HepG2 (cell line): ENCODE measurements at places on chromosomes 6 and 20. TPM values are rescaled to one million over a fixed set of nuclear protein-coding genes. Genes with fewer than 3 reads are reported as not detected.

Gene CD83
- 1.7 and 2.3 TPM in 2 replicates for total RNA-seq

Gene APOM
- 52.9 and 98.2 TPM in 2 replicates for total RNA-seq

Gene RIPOR2
- total RNA-seq: 0.02 and 0.06 TPM in 2 replicates

- DNase-seq: no peak
- H3K27me3 ChIP-seq: no peaks in the 10 kb centered on the region
- no peak overlapping the region for H3K27ac ChIP-seq
- H3K4me1 ChIP-seq: peaks cover 39% of the 10 kb centered on the region
- H3K36me3 ChIP-seq: no peaks in the 10 kb centered on the region
Observed at GRCh38 chr6:41939848-41940758, 1.5 kb downstream of the CCND3 start.

GRCh38 chr6:141618180-141618581, 514.5 kb upstream of the GJE1 start:
- H3K27me3 ChIP-seq: no peaks in the 10 kb centered on the region
- no peak for DNase-seq
- no peak overlapping the region for H3K4me3 ChIP-seq
- no peaks in the 10 kb centered on the region for H3K36me3 ChIP-seq

DNA sequence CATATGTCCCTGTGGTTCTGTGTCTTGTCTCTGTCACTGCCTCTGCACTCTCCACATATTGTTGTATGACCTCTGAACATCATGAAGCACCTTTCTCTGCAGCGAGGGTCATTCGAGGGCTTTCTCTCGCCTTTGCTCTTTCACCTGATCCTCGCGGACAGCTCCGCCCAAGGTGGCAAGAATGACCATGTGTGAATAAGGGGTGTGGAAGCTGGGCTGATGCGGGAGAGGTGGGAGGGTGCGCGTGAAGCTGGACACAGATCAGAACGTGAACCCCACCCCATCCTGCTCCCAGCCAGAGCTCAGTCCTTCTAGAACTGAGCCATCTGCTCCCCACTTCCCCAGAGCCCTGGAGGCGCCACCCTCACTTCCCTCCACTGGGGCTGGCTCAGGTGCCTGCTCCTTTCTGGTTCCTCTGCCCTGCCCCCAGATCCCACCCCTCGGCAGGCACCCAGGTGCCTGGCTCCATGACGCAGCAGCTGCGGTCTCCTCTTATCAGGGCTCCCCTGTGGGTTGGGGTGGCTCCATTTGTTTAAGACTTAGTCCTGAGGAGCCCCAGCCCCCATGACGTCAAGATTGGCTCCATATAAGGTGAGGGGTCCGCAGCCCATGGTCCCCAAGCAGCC, at the start of gene MUCL3:
MUCL3 (plus strand) TSS at position 613 of the 626 bp plus-strand sequence. CDS start 27 bp downstream, outside the sequence.
- H3K36me3 ChIP-seq: no peaks in the 10 kb centered on the region
- H3K4me3 ChIP-seq: no peak within 1 kb of the TSS

DNA sequence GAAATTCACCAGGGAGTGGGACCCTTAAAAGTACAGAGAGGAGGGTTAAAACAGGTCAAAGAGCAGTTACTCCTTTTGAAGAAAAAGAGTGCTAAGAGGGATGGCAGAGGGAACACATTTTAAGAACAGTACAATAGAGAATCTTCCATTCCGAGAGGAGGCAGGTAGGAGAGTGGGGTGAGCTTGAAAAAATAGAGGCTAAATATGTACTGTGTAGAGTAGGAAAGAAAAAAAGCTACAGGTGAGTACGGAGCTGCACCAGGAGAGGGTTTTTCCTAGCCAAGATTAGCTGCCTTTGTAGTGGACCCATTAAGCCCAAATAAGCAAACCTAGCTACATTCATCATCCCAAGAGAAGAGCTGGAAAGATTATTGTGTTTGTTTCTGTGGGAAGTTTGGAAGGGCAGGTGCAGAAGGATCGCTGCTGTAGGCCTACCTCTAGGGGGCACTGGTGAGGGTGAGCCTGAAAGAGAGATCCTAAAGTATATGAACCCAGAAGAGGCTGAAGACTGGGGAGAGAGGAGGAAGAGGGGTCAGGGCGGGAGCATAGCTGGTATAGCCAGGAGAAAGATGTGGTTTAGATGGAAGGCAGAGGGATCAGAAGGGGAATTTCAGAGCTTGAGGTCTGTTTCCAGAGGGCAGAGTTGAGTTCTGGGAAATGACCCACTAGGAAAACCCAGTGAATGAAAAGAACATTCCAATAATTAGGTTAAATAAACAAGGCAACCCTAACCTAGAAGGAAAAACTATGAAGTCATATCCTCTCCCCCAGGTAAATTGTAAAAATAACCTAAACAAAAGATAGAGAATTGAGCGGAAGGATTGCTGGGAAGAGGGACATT, 50.2 kb upstream of the HINT3 start:
- DNase-seq: peak; percentile 58
- no peaks in the 10 kb centered on the region for H3K27me3 ChIP-seq
- H3K4me3 ChIP-seq: no peak overlapping the region
- peaks cover 6% of the 10 kb centered on the region; the same call in 1 of the 3 replicates for H3K36me3 ChIP-seq
- no peak overlapping the region for H3K27ac ChIP-seq

DNA sequence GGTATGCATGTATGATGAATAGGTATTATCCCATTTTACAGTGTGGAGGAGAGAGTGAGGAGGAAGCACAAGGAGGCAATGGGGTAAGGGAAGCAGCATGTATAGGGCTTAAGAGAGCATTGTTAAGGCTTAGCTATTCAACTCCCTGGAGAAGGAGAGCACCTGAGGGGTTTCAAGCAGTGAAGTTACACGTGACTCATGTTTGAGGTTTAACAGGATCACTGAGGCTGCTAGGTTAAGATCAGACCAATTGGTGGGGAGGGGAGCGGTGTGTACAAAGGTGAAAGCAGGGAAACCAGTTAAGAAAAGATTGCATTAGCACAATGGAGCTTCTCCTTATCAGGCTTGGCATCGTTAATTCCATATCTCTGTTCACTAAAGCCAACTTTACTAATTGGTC, 64.4 kb upstream of the NHSL1 start:
- peaks cover 95% of the 10 kb centered on the region for H3K4me1 ChIP-seq
- H3K27me3 ChIP-seq: no peaks in the 10 kb centered on the region
- H3K4me3 ChIP-seq: no peak overlapping the region
- DNase-seq: no peak
- no peak overlapping the region for H3K27ac ChIP-seq

- no peak overlapping the region for H3K4me3 ChIP-seq
- H3K4me1 ChIP-seq: no peaks in the 10 kb centered on the region
- peaks cover 20% of the 10 kb centered on the region for H3K27me3 ChIP-seq
- no peak for DNase-seq
- H3K27ac ChIP-seq: no peak overlapping the region
- H3K36me3 ChIP-seq: no peaks in the 10 kb centered on the region
Observed at GRCh38 chr6:46969206-46969605, 47.5 kb upstream of the ADGRF5 start.

- DNase-seq: no peak
- H3K4me1 ChIP-seq: peaks cover 27% of the 10 kb centered on the region
- no peak overlapping the region for H3K27ac ChIP-seq
- no peaks in the 10 kb centered on the region for H3K27me3 ChIP-seq
Observed at GRCh38 chr6:107812234-107812769, 11.8 kb downstream of the SCML4 start.

DNA sequence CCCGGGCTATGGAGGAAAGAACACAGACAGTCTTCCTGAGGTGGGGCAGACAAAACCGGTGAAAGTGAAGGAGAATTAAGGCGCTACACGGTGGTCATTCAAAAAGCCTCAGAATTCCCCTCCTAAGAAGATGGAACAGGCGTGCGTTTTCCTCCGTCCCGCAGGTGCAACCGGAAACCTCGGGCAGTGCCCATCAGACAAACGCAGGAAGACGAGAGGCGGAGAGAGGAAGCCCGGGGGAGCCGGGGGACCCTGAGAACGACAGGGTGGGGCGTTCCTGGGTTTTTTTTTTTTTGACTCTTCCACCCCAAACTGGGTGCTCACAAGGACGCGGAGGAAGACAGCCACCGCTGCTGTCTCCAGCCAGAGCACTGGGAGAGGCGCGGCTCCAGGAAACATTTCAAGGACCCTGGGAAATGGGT, 25.4 kb downstream of the TTLL2 start:
- no peak overlapping the region for H3K4me3 ChIP-seq
- H3K4me1 ChIP-seq: peaks cover 43% of the 10 kb centered on the region
- no peak overlapping the region for H3K27ac ChIP-seq
- no peaks in the 10 kb centered on the region for H3K36me3 ChIP-seq

- peaks cover 39% of the 10 kb centered on the region for H3K4me1 ChIP-seq
- no peaks in the 10 kb centered on the region for H3K27me3 ChIP-seq
- H3K36me3 ChIP-seq: peaks cover 4% of the 10 kb centered on the region; the same call in 1 of the 3 replicates
- DNase-seq: no peak
- peak overlapping the region; percentile 97 for H3K27ac ChIP-seq
- peak overlapping the region; percentile 93 for H3K4me3 ChIP-seq
Observed at GRCh38 chr6:85676086-85676729, 33.5 kb upstream of the SYNCRIP start.

- no peak overlapping the region for H3K4me3 ChIP-seq
- H3K36me3 ChIP-seq: no peaks in the 10 kb centered on the region
- no peaks in the 10 kb centered on the region for H3K4me1 ChIP-seq
Observed at GRCh38 chr6:90184334-90185298, 112.0 kb downstream of the BACH2 start.

DNA sequence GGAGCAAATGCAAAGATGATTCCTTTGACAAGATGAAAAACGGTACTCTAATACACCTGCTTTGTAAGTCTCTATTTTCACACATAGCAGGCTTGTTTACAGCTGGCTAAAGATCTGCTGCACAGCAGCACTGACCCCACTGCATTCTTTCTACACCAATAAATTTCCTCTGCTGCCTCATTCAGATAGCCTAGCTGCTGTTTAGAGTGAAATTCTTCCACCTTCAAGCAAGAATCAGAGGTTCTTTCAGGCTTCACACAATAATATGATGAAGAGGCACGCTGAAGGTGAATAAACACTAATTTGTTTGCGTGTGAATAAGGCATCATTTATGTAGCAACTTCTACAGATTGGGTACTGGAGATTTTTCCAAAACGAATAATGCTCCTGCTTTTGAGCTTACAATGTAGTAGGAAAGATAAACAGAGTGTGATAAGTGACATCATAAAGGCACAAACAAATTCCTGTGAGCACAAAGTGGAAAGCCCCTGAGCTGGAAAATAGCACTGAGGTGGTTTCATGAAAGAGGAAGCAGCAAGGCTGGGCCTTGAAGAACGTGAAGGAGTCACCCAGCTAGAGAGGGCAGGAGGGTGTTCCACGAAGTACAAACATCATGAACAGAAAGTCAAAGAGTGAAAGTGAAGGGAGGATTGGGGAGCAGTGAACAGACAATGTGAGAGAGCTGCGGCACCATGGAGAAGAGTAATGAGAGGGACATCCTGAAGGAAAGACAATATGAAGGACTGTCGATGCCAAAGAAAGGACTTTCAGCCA, 543.4 kb downstream of the CD83 start:
- no peaks in the 10 kb centered on the region for H3K4me1 ChIP-seq
- no peak for DNase-seq
- H3K27me3 ChIP-seq: no peaks in the 10 kb centered on the region
- H3K36me3 ChIP-seq: no peaks in the 10 kb centered on the region
- H3K27ac ChIP-seq: no peak overlapping the region
- H3K4me3 ChIP-seq: no peak overlapping the region

GRCh38 chr6:6811128-6812009, 222.8 kb downstream of the LY86 start:
- H3K4me1 ChIP-seq: peaks cover 25% of the 10 kb centered on the region
- peak; percentile 73 for DNase-seq
- H3K36me3 ChIP-seq: no peaks in the 10 kb centered on the region
- H3K27me3 ChIP-seq: peaks cover 15% of the 10 kb centered on the region; the same call in 2 of the 3 replicates
- H3K4me3 ChIP-seq: 0 out of 2 replicates have a peak overlapping the region, but pooled peaks have one; percentile 1
- no peak overlapping the region for H3K27ac ChIP-seq

- H3K4me1 ChIP-seq: no peaks in the 10 kb centered on the region
- H3K27me3 ChIP-seq: peaks cover 13% of the 10 kb centered on the region; the same call in 1 of the 3 replicates
- DNase-seq: no peak
- H3K36me3 ChIP-seq: no peaks in the 10 kb centered on the region
- H3K27ac ChIP-seq: no peak overlapping the region
Observed at GRCh38 chr6:28856620-28857005, 67.2 kb downstream of the TRIM27 start.

DNA sequence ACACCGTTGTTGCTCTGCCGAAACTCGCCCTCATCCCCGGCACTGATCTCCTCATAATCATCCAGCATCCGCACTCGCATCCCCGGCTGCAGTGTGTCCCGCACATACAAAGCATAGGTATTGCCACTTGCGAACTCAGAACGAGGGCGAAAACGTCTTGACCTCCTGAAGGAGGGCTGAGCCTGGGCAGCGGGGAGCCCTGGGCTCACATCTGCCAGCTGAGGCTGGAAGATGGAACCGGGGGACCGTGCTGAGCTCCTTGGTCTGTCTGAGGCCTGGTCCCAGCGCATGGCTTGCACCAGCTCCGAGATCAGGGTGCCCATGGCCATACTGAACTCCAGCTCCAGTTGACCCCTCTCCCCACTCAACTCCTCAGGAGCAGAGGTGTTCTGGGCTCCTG, 2.7 kb downstream of the CUL7 start:
- no peak overlapping the region for H3K4me3 ChIP-seq
- DNase-seq: no peak
- H3K27me3 ChIP-seq: no peaks in the 10 kb centered on the region
- peaks cover 54% of the 10 kb centered on the region for H3K36me3 ChIP-seq
- peaks cover 37% of the 10 kb centered on the region for H3K4me1 ChIP-seq

DNA sequence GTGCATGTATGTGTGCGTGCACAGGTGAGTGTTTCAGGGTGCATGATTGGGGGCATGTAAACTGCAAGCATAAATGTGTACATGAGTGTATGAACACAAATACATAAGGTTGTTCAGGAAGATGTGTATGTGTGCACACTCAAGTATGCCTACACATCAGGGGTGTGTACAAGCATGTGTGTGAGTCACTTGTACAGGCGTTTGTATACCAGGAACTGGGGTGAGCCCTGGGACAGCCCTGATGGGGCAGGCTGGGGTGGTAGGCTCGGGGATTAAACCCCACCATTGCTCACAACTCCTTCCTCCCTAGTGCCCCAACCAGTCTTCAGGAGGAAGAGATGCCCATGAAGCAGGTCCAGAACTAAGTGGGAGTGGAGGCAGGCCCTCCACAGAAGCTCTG, 4.3 kb downstream of the CRIP3 start:
- H3K4me1 ChIP-seq: peaks cover 32% of the 10 kb centered on the region
- H3K27ac ChIP-seq: no peak overlapping the region
- H3K36me3 ChIP-seq: no peaks in the 10 kb centered on the region; the same call in 2 of the 3 replicates
- no peaks in the 10 kb centered on the region for H3K27me3 ChIP-seq

DNA sequence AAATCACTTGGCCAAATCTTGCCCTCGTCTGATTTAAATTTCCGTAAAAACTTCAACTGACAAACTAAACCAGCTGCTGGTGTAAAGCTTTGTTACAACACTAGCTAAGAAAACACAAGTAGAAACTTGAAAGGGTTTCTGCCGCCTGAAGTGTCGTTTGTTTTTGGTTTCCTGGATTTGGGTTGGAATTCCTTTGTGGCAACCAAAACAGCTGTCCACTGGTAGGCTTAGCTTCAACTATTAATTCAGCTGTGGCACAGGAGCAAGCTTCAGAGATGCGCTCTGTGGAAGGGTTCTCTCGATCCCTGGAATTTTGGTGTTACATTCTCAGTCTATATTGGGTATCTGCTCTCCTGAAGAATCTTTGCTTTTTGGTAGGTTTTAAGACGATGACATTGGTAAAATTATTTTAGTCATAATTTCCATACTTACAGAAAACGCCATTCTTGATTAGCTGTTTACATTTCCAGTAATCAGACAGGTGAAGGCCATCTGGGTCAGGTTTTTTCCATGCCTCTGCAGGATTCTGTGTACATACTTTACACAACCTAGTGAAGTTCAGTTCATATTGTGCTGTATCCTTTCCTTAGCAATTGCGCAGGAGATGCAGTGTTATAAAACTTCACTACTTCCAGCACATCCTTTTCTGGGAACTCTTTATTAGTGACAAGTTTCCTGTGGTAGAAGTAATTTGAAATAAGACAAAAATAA, 29.9 kb upstream of the SAMD3 start:
- H3K36me3 ChIP-seq: no peaks in the 10 kb centered on the region
- H3K27ac ChIP-seq: no peak overlapping the region
- no peak overlapping the region for H3K4me3 ChIP-seq
- no peaks in the 10 kb centered on the region for H3K4me1 ChIP-seq
- no peaks in the 10 kb centered on the region for H3K27me3 ChIP-seq
- DNase-seq: no peak
